ENCODE measurements at places on chromosomes 6 and 20.
A peak's percentile ranks its signal among the peaks of the same experiment; 100 is the strongest.

GRCh38 chr20:58010666-58011065 lies 217.8 kb downstream of the ANKRD60 start:
- DNase-seq, result no peak

GRCh38 chr6:105302617-105303128 lies 100.2 kb downstream of the PREP start:
- DNase-seq, result no peak

- no peak for DNase-seq
Observed at GRCh38 chr20:3330046-3330741, 77.3 kb downstream of the DNAAF9 start.

GRCh38 chr6:168139121-168139520 lies 60.1 kb upstream of the FRMD1 start:
- DNase-seq, result no peak

- DNase-seq, result no peak
Observed at GRCh38 chr20:46438156-46438750, 31.8 kb upstream of the ELMO2 start.

- DNase-seq, result peak; percentile 15
Observed at GRCh38 chr6:41344876-41345275, 9.5 kb downstream of the NCR2 start.

GRCh38 chr20:17935761-17936160 lies 32.8 kb downstream of the SNX5 start:
- DNase-seq, result no peak
